Kidney (tissue), 22 donors: ENCODE measurements at places on chromosomes 2 and 18. TPM values are rescaled to one million over a fixed set of nuclear protein-coding genes. Genes with fewer than 3 reads are reported as not detected.

GRCh38 chr2:69132960-69133590, 120.1 kb downstream of the ANTXR1 start:
- no peaks in the 10 kb centered on the region for H3K36me3 ChIP-seq
- H3K27me3 ChIP-seq = no peaks in the 10 kb centered on the region
- no peak for DNase-seq
- H3K27ac ChIP-seq = no peak overlapping the region
- H3K4me1 ChIP-seq = no peaks in the 10 kb centered on the region
- no peak overlapping the region for H3K4me3 ChIP-seq

SP5 gene
- polyA plus RNA-seq = 1.6 TPM

- H3K27ac ChIP-seq = peak within 1 kb of the TSS; percentile 95
- no peaks in the 10 kb centered on the region for H3K36me3 ChIP-seq
- peaks cover 4% of the 10 kb centered on the region for H3K4me1 ChIP-seq
- H3K4me3 ChIP-seq = peak within 1 kb of the TSS; percentile 74
Measured at GRCh38 chr18:7566567-7567473, at the start of gene PTPRM. TSS of gene PTPRM (plus strand) at chr18:7567316. CDS start at chr18:7567819, 503 bp downstream.

- DNase-seq = no peak
- no peak overlapping the region for H3K27ac ChIP-seq
- no peaks in the 10 kb centered on the region for H3K36me3 ChIP-seq
- H3K4me1 ChIP-seq = peaks cover 5% of the 10 kb centered on the region
Measured at GRCh38 chr2:106184857-106185256, 9.2 kb downstream of the UXS1 start.

- H3K27me3 ChIP-seq = no peaks in the 10 kb centered on the region
- H3K4me3 ChIP-seq = no peak overlapping the region
- peaks cover 3% of the 10 kb centered on the region for H3K4me1 ChIP-seq
- no peaks in the 10 kb centered on the region for H3K36me3 ChIP-seq
Measured at GRCh38 chr2:156589381-156590079, 153.4 kb downstream of the GPD2 start.

DNA sequence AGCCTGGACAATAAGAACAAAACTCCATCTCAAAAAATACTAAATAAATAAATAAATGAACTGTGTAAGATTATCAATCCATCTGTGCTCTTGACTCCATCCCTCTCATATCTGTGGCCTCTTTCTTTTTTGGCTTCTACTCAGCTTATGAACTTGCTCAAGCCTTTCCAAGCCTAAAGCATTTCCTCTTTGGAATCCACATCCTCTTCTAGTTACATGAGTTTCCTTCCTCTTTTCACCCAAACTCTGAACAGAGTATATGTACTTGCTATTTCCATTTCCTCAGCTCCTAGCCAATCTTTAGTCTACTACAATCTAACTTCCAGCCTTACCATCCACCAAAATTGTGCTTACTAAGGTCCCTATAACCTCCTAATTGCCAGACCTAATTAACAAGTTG, 2.5 kb upstream of the DNAJC10 start:
- H3K4me3 ChIP-seq = no peak overlapping the region
- H3K36me3 ChIP-seq = no peaks in the 10 kb centered on the region
- no peak for DNase-seq
- H3K4me1 ChIP-seq = peaks cover 6% of the 10 kb centered on the region
- no peaks in the 10 kb centered on the region for H3K27me3 ChIP-seq

GRCh38 chr2:95700519-95700918, 108.7 kb downstream of the TRIM43 start:
- DNase-seq = peak; percentile 37
- H3K27ac ChIP-seq = no peak overlapping the region
- H3K27me3 ChIP-seq = no peaks in the 10 kb centered on the region
- no peaks in the 10 kb centered on the region for H3K4me1 ChIP-seq
- no peak overlapping the region for H3K4me3 ChIP-seq

SCN7A gene
- 1.9 TPM for polyA plus RNA-seq

DNA sequence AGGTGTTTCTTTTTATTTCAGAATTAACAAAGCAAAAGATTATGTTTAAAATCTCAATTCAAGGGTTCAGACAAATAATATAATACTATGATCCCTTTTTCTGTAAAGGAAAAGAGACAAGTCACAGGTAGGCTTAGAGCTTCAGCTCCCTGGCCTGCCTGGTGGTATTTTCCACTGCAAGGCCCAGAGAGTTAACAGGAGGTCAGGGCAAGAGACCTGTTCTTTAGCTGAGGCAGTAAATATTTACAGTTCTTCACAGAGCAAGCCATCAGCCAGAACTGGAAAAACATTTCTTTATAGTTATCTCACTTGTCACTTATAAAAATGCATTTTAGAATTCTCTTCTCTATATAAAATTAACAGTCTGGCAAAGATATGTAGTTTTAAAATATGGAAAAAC, 70.1 kb downstream of the EPG5 start:
- no peaks in the 10 kb centered on the region for H3K4me1 ChIP-seq
- H3K27me3 ChIP-seq = no peaks in the 10 kb centered on the region
- H3K4me3 ChIP-seq = no peak overlapping the region
- no peak overlapping the region for H3K27ac ChIP-seq

DNA sequence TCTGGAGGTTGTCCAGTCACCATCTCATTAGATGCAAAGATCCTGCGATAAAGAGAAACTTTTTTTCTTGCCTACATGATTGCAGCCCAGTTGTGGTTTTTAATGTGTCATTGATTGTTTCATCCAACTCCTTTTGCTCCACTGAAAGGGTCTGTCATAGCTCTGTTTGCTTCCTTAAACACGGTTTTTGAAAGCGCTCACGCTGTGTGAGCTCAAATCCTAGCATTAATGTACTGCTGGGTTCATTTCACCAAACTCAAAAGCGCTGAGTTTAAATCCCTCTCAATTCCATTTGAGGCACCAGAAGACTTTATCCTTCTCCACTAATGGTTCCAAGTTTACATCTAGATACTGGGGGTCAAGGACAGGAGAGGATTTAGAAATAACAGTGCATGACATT, 53.6 kb downstream of the CDK15 start:
- H3K27me3 ChIP-seq = peaks cover 2% of the 10 kb centered on the region
- no peak for DNase-seq
- H3K36me3 ChIP-seq = no peaks in the 10 kb centered on the region
